ENCODE measurements at places on chromosomes 13 and 19. TPM values are rescaled to one million over a fixed set of nuclear protein-coding genes. Genes with fewer than 3 reads are reported as not detected.

DNA sequence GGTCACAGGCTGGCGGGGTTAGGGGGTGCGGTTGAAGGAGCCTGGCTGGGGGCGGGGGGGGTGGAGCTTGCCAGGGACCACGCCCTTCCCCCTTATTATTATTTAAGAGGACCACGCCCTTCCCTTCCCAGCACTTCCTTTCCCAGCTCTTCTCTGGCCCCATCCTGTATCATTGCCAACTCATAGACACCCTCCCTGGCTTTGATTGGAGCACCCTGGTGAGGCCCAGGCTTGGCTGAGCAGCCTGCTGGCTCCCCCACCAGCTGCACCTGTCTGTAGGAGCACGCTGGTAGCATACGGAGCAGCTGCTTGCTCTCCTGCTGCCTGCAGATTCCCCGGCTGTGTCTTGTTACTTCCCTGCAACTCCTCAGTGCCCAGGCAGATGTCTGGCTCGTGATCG lies 62.5 kb upstream of the PDX1 start:
- H3K36me3 ChIP-seq: no peaks in the 10 kb centered on the region
- H3K27me3 ChIP-seq: no peaks in the 10 kb centered on the region
- DNase-seq: no peak
- no peak overlapping the region for H3K4me3 ChIP-seq
- no peaks in the 10 kb centered on the region for H3K4me1 ChIP-seq
- no peak overlapping the region for H3K27ac ChIP-seq

- no peaks in the 10 kb centered on the region for H3K36me3 ChIP-seq
- no peak for DNase-seq
- H3K27me3 ChIP-seq: no peaks in the 10 kb centered on the region
- no peak overlapping the region for H3K27ac ChIP-seq
- H3K4me3 ChIP-seq: no peak overlapping the region
- H3K4me1 ChIP-seq: no peaks in the 10 kb centered on the region
Observed at GRCh38 chr13:94192431-94192975, 287.0 kb downstream of the DCT start.

Gene ACP5
- total RNA-seq: 7.2 TPM

- H3K27me3 ChIP-seq: no peaks in the 10 kb centered on the region
- no peak overlapping the region for H3K27ac ChIP-seq
- H3K4me3 ChIP-seq: no peak overlapping the region
- no peak for DNase-seq
Observed at GRCh38 chr19:43692877-43693276, 22.9 kb upstream of the PLAUR start.

DNA sequence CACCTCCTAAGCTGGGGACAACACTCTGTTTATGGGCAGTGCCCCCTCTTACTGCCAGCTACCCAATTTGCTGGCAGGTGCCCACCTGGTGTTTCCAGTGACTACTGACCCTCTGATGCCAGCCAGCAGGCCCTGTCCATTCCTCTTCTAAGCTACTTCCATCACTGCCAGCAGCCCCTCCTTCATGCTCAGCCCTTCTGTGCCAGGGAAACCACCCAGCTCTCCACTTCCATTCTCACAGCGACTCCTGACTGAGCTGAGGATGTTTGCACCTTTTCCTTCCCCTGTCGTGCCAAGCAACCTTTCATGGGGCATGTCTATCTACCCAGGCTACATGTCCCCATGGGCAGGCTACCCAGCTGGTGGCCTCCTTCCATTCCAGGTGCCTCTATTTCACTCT lies 24.0 kb upstream of the ZNF492 start:
- H3K4me3 ChIP-seq: no peak overlapping the region
- H3K27ac ChIP-seq: no peak overlapping the region
- no peaks in the 10 kb centered on the region for H3K4me1 ChIP-seq
- no peaks in the 10 kb centered on the region for H3K27me3 ChIP-seq

- peaks cover 7% of the 10 kb centered on the region for H3K4me1 ChIP-seq
- H3K36me3 ChIP-seq: no peaks in the 10 kb centered on the region
- no peak overlapping the region for H3K4me3 ChIP-seq
- no peaks in the 10 kb centered on the region for H3K27me3 ChIP-seq
- no peak overlapping the region for H3K27ac ChIP-seq
- DNase-seq: no peak
Observed at GRCh38 chr13:96025283-96025682, 27.9 kb downstream of the UGGT2 start.

DNA sequence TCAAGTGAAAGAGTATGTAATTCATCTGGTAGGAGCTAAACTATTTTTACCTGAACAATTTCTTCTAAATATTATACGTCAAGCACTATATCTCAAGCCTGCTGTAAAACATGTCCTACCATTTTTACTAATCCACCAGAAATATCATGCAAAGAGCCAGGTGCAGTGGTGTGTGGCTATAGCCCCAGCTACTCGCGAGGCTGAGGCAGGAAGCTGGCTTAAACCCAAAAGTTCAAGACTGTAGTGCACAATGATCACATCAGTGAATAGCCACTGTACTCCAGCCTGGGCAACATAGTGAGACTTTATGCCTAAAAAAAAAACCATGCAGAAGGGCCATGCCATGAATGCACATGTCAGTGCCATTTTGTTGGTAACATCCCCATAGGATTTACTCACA lies 20.7 kb upstream of the CLN5 start:
- no peaks in the 10 kb centered on the region for H3K4me1 ChIP-seq
- H3K27ac ChIP-seq: no peak overlapping the region
- H3K27me3 ChIP-seq: no peaks in the 10 kb centered on the region
- H3K36me3 ChIP-seq: no peaks in the 10 kb centered on the region
- DNase-seq: no peak
- no peak overlapping the region for H3K4me3 ChIP-seq

Gene ENOX1
- total RNA-seq: 1.1 TPM

GRCh38 chr19:13961826-13962698 lies 9.8 kb downstream of the DCAF15 start:
- no peaks in the 10 kb centered on the region for H3K4me1 ChIP-seq
- peaks cover 17% of the 10 kb centered on the region for H3K36me3 ChIP-seq
- DNase-seq: no peak
- H3K27me3 ChIP-seq: no peaks in the 10 kb centered on the region

Gene CADM4
- 6.7 TPM for total RNA-seq

Measured in pancreas (tissue), 10 donors.